ENCODE measurements at places on chromosomes 12 and 14.

DNA sequence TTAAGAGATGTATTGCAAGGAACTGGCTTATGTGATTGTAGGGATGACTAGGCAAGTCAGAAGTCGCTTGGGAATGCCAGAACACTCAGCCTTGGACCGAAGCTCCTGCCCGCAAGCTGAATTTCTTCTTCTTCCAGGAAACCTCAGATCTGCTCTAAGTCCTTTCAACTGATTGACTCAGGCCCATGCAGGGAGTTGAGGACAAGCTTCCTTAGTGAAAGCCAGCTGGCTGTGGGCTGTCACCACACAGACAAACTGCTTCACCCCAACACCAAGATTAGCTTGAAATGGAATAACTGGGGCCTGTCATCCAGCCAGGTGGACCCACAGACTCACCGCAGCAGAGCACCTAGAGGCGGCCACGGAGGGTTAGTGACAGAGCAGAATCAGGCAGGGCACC lies 24.7 kb downstream of the BDKRB2 start:
- no peak for DNase-seq

GRCh38 chr12:29734734-29735133 lies 49.0 kb downstream of the TMTC1 start:
- no peak for DNase-seq

GRCh38 chr12:88643685-88644084 lies 63.4 kb upstream of the KITLG start:
- no peak for DNase-seq

GRCh38 chr14:62031504-62031903 lies 269.3 kb downstream of the SNAPC1 start:
- DNase-seq = no peak

DNA sequence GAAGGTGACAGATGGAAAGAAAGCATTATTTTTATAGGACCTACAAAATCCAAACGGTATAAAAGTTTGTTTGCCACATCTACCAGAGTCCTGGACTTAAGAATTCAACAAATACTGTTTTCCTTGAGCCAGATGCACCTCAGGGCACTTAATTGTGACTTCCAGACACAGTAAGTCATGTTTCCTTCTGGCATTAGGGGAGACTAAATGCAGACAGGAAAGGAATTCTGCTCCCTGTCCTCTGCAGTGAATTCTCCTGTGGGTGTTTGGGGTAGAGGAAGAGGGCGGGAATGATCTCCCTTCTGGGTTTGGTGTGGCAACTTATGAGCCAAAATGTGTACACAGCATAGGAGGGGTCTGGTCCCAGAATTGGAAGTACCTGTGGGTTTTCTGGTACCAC lies 93.9 kb upstream of the ZDHHC17 start:
- DNase-seq = no peak

- no peak for DNase-seq
Observed at GRCh38 chr12:125104982-125105381, 39.7 kb downstream of the AACS start.

DNA sequence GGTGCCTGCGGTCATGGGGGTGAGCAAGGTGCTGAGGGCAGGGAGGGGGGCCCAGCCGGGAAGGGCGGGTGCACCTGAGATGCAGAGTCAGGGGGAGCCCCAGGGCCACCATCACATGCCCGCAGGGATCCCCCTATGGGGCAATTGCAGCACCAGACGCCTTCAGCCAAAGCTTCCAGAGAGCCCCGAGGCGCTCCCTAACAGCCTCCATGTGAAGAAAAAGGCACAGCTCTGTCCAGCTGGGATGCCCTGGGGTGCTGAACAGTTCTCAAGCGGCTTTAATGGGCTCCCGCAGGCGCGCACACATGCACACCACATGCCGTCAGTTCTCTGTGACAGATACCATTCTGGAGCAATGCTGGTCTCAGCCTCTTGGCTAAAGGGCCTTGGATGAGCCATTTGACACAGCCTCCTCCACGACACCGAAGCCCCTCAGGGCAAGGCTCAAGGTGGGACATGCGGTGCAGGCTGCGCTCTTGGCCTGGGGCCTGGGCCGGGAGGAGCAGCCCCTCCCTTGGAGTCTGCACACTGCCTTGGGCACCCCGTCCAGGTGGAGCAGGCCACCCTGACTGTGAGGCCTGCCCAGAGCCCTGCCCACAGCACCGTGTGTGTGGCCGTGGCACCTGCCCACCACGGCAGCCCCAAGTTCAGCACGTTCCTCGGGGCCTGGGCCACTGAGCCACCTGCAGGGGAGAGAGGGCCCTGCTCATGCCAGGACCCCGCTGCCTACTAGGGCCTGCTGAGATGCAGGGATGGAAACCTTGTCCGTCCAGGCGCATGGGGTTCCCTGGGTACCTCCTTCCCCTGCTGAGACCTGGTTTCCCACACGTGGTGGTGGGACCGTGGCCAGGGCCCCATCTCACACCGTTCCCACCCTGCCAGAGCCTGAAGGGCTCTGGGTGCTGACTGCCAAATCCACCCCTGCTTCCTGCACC lies 7.7 kb downstream of the XRCC3 start:
- DNase-seq = no peak

DNA sequence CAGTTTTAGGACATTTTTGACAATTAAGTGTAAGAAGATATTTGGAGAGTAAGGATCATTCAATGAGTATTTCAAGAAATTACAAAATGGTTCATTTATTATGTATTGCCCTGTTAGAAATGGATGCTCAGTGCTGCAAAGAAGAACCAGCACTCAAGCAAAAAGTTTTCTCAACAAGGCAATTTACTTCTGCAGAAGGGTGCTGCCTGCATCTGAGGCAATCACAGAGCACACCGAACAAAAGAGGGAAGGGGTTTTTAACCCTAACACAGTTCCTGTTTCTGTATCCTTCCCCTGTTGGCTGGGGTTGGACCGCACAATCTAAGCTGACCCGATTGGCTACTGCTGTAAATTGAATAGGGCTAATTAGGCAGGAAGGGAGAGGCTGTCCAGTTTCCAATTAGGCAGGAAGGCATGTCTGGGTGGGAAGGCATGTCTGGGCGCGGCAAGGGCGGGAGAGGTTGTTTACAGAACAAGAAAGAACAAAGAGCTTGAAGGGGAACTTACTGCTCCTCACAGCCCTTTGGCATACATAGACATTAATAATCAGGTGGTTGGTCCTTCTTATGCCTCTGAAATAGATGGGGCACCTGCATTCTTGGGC lies 41.4 kb downstream of the SPTSSA start:
- DNase-seq = no peak

Data from ACHN (cell line).